NCI-H2171 (cell line): ENCODE measurements at places on chromosomes 16 and 17.

GRCh38 chr16:62907562-62907961 lies 871.3 kb upstream of the CDH8 start:
- no peak for DNase-seq

GRCh38 chr16:48164907-48165715 lies 9.3 kb upstream of the ABCC12 start:
- no peak for DNase-seq

- no peak for DNase-seq
These were observed 30.6 kb downstream of the TNFRSF13B start for GRCh38 chr17:16941072-16942036.

DNA sequence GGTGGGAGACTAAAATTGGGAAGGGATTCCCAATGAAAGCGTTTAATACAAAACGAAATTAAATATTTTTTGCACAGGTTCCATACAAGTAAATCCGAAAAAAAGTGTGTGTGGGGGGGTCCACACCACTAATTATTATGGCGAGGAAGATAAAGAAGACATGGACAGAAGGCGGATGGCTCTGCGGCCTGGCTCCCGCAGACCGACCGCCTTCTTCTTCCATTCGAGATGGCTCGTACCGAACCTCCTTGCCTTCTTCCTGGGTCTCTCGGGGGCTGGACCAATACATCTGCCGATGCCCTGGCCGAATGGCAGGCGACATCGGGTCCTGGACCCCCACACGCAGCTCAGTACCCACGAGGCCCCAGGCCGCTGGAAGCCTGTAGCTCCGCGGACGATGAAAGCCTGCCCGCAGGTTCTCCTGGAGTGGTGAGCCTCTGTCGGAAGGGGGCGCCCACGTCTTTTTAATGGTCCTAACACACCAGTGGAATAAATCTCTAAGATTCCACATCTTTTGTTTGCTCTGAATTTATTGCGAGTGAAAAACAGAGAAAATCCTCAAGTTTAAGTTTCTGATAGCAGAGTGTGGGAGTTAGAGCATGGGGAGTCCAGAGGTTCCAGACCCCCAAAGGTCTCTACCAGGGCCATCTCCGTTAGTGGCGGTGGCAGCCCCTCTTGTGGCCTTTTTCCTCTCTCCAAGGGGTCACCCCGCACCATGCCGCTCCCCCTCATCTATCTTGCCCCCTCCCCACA lies 1.4 kb downstream of the PRAC2 start:
- peak; percentile 40 for DNase-seq

DNA sequence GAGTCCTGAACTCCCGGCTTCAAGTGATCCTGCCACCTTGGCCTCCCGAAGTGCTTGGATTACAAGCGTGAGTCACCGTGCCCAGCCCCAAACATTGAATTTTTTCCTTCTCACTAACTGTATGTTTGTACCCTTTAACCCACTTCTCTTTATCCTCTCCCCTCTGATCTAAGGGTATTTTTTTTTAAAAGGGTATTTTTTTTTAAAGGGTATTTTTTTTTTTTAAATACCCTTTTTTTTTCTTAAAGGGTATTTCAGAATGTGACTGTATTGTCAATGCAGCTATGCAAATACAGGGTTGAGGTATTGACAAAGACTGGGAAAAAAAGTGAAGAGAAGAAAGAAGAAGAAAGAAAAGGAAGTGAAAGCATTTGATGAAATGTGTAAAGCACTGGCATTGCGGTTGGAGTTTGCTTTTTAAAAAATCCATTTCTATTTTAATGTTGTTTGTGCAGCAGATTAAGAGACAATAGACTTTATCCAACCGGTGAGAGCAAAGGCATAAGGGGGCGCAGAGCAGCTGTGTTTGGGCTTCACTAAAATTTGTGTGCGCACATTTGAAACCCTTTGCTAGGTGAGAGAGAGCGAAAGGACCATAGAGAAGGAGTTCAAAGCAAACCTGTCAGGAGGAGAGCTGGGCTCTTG lies 42.4 kb downstream of the SYT17 start:
- DNase-seq: no peak

DNA sequence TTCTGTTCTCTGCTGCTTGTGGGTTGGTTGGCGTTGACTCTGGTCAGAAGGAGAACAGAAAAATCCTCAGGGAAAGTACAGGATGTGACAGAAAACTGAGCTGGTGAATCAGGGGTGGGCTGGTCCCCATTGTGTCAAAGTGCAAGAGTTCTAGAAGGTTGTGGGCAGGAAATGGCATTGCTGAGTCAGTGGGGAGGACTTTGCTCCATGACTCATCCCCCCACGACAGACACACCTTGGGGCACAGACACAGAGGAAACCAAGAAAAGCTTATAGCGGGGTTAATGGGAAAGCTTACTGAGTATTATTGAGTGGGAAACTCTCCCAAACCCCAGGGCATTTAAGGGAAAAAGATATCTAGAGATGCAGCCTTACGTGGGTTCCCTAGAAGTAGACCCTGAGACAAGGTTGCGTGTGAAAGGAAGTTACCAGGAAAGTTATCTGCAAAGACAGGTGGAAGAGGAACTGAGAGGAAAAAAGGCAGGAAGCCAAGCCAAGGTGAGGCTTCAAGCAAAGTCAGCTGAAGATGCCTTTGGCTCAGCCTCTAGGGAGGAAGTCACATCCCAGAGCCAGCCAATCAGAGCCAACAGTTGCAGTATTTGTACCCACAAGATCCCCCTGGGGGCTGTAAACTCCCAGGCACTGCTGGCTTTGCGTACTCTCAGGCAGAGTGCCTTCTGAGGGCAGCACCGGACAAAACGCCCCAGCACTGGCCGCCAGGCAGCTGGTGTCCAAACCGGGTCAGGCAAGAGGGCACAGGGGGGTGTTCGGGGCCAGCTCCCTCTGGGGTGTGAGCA lies 86.4 kb downstream of the FOXL1 start:
- DNase-seq: no peak
